Thoracic aorta (tissue), 2 donors: ENCODE measurements at places on chromosomes 3 and 15. TPM values are rescaled to one million over a fixed set of nuclear protein-coding genes. Genes with fewer than 3 reads are reported as not detected.

- H3K4me1 ChIP-seq: no peaks in the 10 kb centered on the region
- H3K4me3 ChIP-seq: no peak overlapping the region
- no peaks in the 10 kb centered on the region for H3K27me3 ChIP-seq
- DNase-seq: no peak
Observed at GRCh38 chr15:79769069-79769481, 127.7 kb downstream of the MTHFS start.

GOLGA8R gene
- 8.8 TPM for total RNA-seq

COL6A5 gene
- total RNA-seq: not detected

DNA sequence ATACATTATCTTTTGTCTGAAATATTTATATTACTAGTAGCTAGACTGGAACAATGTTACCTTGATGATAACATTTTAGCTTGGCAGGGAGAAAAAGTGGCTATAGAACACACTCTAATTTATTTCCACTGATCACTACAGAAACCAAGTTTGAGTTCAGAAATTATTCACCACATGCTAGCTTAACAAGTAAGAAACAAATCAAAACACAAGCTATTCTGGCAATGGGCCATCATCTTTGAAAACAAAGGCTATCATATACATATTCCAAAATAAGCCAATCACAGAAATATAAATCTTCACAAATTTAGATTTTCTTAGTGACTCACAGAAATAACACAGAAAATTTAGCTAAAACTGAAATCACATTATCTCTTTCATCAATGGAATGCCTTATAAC lies 17.1 kb downstream of the AQR start:
- no peak overlapping the region for H3K27ac ChIP-seq
- no peaks in the 10 kb centered on the region for H3K4me1 ChIP-seq
- H3K4me3 ChIP-seq: no peak overlapping the region

DNA sequence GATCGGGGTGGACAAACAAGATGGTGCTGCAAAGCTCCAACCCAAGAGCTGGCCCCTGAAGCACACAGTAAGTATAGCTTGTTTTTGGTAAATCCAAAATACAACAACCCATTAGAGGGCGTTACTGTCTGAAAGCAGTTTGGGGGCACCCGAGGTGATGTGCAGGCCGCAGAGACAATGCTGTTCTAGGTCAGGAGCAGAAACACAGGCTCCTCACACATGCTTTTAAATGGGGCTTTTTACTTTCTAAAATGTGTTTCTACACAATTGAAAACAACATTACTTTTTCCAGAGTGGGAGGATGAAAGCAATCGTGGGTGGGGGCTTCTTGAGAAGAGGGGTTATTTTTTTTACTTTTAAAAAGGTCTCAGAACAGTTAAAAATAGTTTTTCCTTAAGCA lies 1029.3 kb upstream of the CFAP20DC start:
- H3K4me3 ChIP-seq: no peak overlapping the region
- DNase-seq: no peak
- no peaks in the 10 kb centered on the region for H3K4me1 ChIP-seq
- H3K36me3 ChIP-seq: no peaks in the 10 kb centered on the region
- no peaks in the 10 kb centered on the region for H3K27me3 ChIP-seq

DNA sequence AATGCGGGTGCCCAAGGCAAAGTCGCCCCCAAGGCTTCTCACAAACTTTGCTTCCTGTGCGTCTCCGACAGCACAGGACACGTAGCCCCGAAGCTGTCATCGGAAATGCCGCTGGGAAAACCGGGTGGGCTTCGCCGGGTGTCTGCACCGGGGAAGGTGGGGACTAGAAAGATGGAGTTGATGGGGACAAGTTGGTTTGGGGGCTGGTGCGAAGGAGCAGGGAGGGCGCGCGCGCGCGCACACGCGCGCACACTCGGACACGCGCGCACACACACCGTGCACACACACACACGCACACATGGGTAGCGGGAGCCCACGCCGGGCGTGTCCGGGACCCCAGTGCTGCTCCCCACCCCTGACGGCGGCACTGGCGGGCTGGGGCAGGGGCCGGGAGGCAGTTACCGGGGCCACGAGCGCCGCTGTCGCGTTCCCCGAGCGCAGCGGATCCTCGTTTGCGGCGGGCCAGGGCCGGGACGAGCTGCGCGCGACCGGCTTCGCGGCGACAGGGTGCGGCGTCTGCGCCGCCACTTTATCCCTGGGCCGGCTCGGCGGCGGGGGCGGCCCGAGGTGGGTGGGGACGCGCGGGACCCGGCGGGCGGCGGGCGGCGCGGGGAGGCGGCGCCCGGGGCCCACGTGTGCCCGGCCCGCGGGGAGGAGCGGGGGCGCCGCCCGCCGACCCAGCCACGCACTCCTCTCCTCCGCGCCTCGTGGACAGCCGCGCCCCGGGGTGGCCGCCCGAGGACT lies 539 bp upstream of the MGLL start:
- no peak for DNase-seq
- H3K4me1 ChIP-seq: peaks cover 40% of the 10 kb centered on the region

DNA sequence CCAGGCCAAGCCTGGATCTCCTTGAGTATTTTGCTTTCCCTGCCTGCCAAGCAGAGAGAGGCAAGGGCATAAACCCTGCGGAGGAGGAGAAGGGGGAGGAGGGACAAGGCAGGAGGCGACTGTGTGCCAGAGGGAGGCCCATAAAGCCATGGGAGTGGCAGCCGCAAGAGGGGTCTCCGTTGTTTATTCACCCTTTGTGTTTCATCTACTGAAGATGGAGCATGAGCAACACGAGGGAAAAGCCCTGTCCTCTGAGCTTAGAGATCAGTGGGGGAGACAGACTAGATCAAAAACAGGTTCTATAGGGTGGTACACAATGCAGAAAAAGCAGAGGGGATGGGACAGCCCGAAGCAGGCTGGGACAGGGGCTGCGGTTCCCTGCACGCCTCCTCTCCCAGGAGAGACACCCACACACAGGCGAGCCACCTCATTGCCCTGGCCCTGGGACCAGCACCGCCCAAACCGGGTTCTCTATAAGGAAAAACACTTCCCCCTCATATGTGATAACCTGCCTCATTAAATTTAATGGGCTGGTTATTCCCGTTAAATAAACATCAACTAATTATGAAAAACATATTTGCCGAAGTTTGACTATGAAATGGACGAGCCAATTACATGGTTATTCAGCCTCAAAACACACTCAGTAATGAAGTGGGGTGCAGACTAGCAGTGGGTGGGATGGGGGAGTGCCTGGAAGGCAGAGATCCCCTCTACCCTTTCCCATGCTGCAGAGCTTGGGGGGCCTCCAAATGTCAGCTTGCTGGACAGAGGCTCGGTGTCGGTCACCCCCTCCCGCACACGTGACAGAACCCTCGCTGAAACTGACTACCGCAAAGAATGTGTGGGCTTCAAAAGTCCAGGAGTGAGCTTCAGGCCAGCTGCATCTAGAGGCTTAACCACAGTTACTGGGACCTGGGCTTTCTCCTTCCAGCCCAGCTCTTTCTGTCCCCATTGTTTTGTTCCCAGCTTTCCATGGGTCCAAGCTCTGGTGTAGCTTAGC lies 14.2 kb upstream of the PLXNA1 start:
- no peaks in the 10 kb centered on the region for H3K27me3 ChIP-seq
- no peak overlapping the region for H3K4me3 ChIP-seq
- DNase-seq: no peak

TFG gene
- 70.1 TPM for total RNA-seq

DNA sequence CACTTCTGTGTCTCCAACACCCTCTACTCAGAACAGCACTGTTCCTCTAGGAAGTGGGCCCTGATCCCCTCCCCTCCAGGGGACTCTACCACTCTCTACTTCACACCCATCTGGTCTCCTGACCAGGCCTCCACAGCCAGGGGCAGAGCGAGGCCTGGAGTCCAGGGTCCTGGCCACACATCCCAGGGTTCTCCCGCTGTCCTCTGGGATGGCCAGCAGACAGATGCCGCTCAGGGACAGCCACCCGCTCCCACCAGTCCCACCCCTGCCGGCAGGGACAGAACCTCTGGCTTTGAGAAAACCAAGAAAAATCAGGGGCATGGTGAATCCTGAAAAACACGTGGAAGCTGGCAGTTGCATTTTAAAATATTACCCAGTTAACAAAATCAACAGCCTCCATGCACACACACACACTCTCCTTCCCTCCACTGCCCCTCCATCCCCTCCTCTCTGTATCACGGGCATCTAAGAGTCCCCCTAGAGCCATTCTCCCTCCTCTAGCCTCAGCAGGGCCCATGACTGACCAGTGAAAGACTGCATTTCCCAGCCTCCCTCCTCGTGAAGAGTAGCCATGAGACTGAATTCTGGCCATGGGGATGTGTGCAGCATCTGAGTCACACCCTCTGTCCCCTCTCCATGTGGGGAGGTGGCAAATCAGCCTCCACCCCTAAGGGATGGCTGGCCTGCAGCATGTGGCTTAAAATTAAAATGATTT lies 32.1 kb upstream of the IQSEC1 start:
- no peaks in the 10 kb centered on the region for H3K36me3 ChIP-seq
- H3K4me1 ChIP-seq: no peaks in the 10 kb centered on the region
- no peaks in the 10 kb centered on the region for H3K27me3 ChIP-seq
- no peak for DNase-seq
- no peak overlapping the region for H3K27ac ChIP-seq
- H3K4me3 ChIP-seq: no peak overlapping the region

SENP2 gene
- 49.0 TPM for total RNA-seq

GRCh38 chr3:49924683-49925082 lies 4.9 kb downstream of the MON1A start:
- DNase-seq: no peak
- no peak overlapping the region for H3K27ac ChIP-seq
- H3K4me3 ChIP-seq: no peak overlapping the region
- H3K27me3 ChIP-seq: no peaks in the 10 kb centered on the region

CCDC80 gene
- total RNA-seq: 90.8 TPM

GRCh38 chr15:91946075-91946474 lies 92.6 kb downstream of the SLCO3A1 start:
- H3K4me1 ChIP-seq: peaks cover 56% of the 10 kb centered on the region
- DNase-seq: no peak
- no peak overlapping the region for H3K4me3 ChIP-seq

GRCh38 chr3:81302045-81302444 lies 459.4 kb downstream of the GBE1 start:
- DNase-seq: no peak
- H3K36me3 ChIP-seq: no peaks in the 10 kb centered on the region
- no peak overlapping the region for H3K27ac ChIP-seq
- H3K4me1 ChIP-seq: no peaks in the 10 kb centered on the region

DNA sequence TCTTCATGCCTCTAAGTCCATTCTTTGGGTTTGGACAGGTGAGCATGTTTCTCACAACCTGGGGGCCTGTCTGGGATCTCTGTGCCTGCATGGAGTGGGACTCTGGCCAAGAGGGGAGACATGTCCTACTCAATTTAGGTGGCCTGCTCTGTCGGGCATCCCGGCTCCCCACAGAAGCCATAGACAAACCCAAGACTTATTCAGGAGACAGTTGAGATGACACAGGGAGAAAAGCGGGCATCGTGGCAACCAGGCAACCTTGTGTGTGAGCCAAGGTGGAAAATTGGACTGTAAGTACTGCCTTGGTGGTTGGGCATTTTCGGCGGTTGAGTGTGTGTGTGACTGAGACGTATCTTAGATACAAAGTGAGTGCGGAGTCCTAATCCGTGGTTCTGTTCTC lies 40.5 kb downstream of the PPCDC start:
- peaks cover 30% of the 10 kb centered on the region for H3K4me1 ChIP-seq
- H3K36me3 ChIP-seq: no peaks in the 10 kb centered on the region
- DNase-seq: no peak
- H3K27ac ChIP-seq: peak overlapping the region; percentile 68

DNA sequence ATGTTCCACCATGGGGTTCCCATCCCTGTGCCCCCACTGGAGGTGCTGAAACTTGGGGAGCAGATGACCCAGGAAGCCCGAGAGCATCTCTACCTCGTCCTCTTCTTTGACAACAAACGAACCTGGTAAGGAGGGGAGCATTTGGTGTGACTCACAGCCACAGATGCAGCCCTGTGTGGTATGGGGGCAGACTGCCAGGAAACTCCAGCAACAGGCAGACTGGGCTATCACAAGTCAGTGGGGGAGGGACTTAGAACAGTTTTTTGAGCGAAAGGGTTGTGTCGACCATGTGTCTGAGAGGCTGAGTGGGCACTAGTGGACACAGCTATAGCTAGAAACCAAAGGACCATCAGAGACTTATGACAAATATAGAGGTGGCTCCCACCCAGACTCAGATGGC lies 3.4 kb upstream of the OGG1 start:
- H3K27ac ChIP-seq: no peak overlapping the region
- no peaks in the 10 kb centered on the region for H3K27me3 ChIP-seq
- H3K4me1 ChIP-seq: no peaks in the 10 kb centered on the region
- H3K36me3 ChIP-seq: peaks cover 62% of the 10 kb centered on the region
- no peak overlapping the region for H3K4me3 ChIP-seq
- no peak for DNase-seq

BNC1 gene
- total RNA-seq: 0.49 TPM

DNA sequence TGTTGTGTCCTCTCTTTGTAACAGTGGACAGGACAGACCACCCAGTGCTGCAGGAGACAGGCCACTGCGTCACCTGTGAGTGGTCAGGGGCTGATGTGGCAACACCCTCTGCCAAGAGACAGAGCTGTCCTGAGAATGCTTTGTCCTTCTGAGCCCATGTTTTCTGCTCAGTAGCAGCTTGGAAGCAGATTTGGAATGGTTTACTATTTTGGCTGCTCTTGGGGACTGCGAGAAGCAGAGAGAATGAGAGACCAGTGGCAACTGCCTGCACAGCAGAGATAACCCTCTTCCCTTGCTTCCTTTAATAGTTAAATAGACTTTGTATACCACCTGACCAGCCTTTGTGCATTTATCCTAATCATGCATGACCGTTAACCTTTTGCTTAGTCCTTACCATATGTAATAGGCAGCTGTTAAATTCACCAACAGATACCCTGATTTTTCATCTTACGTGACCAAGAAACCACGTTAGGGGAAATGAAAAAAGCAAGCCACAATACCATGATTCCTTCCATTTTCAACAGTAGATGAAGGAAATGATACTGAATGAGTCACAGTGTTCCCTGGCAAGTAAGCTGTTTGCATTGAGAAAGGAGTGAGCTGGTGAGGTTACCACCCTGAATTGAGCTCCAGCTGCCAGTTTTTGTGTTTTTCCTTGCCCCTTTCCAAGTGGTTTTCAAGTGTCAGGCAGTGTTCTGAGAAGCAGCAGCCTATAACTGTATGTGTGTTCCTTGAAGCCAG lies 35.5 kb downstream of the B3GALNT1 start:
- peak overlapping the region; percentile 36 for H3K27ac ChIP-seq
- H3K4me1 ChIP-seq: peaks cover 20% of the 10 kb centered on the region
- no peak overlapping the region for H3K4me3 ChIP-seq
- DNase-seq: peak; percentile 14

PLD1 gene
- total RNA-seq: 51.3 TPM

TRIM71 gene
- total RNA-seq: not detected

SERPINI2 gene
- total RNA-seq: not detected
